IMR-90 (cell line): ENCODE measurements at places on chromosomes 16 and 17.

GRCh38 chr17:72101526-72101925 is 19.3 kb upstream of the SOX9 start:
- peak; percentile 47 for DNase-seq

DNA sequence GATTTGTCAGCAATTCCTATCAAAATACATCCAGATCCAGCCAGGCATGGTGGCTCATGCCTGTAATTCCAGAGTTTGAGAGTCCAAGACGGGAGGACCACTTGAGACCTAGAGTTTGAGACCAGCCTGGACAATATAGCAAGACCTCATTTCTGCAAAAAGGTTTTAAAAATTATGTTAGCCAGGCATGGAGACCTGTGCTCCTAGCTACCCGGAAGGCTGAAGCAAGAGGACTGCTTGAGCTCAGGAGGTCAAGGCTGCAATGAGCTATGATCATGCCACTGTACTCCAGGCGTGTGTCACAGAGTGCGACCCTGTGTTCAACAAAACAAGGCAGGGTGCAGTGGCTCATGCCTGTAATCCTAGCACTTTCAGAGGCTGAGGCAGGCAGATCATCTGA is 215.2 kb downstream of the CPPED1 start:
- DNase-seq: no peak

DNA sequence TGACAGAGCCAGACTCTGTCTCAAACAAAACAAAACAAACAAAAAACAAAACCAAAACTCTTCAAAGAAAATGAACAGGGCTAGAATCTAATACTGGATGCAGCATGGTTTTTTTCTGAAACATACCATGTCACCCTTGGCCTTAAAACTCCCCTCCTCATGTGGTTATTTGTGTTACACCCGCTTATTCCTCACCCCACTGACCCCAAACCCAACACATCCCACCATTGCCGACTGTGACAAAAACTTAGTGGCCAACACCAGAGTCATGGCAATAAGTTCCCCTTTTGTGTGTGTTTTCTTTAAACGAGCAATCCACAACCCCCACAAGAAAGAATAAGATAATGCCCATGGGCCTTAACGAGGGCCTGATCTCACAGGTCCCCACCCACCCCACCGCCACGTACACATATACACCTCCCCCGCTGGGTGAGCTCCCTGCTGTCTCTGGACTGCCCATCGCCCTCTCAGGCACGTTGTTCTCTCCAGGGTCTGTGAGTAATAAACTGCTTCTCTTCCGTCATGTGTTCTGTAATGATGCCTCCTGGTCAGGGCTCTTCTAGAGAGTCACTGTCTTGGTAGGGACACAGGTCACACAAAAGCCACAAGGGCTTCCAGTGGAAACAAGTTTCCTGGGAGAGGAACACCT is 16.8 kb upstream of the ENGASE start:
- DNase-seq: no peak

- no peak for DNase-seq
Measured at GRCh38 chr16:3152027-3152276, 17.1 kb downstream of the ZNF213 start.

DNA sequence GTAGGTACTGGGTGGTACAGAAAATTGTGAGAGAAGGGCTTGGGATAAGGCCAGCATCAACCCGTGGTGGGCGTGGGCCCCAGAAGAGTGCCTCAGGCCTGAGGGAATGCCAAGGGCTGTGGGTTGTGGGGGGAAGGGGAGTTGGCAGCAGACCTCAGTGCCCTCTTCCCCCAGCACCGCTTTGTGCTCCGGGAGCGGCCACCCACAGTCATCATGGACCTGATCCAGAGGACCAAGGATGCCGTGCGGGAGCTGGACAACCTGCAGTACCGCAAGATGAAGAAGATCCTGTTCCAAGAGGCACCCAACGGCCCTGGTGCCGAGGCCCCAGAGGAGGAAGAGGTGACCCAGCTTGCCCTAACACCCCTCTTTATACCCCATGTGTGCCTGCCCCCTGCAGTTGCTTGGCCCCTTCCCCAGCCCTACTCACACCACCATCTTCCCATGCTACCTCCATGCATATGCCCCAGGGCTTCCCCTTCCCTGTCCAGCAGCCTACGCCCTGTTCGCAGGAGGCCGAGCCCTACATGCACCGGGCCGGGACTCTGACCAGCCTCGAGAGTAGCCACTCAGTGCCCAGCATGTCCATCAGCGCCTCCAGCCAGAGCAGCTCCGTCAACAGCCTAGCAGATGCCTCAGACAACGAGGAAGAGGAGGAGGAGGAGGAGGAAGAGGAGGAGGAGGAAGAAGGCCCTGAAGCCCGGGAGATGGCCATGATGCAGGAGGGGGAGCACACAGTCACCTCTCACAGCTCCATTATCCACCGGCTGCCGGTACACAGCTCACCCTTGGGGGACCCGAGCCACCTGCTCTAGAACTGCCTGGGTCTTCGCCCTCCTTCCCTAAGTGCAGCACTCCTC is 9.1 kb downstream of the TAOK2 start:
- no peak for DNase-seq

- DNase-seq: peak; percentile 91
Measured at GRCh38 chr16:58638148-58639036, 8.8 kb upstream of the CNOT1 start.

DNA sequence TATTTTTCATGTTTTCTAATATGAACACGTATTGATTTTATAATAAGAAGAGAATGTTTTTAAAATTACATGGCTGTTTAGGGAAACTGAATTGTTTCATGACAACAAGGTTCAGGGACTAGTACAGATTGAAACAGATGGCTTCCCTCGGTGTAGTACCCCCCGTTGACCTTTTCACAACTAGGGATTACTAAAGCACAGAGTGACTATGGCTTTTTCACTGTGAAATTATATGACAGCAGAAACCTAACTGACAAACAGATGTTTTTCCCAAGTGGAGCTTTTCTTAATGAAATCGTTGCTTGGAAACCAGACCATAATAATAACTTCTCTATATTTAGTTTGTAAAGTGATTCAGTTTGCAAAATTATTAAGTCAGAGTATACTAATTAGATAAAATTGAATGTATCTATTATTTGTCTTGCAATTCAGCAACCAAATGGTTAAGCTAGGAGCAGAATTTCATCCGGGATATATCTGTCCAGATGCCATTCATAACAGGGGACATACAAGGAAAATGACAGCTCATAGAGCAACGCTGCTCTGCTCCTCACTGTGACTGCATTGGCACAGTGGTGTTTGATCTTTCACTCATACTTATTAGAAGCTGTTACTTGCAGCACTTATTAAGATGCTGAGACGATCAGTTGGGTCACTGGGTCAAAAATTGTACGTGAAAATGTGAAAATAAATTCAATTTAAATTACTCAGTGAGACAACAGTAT is 111.7 kb downstream of the TANGO6 start:
- no peak for DNase-seq

DNA sequence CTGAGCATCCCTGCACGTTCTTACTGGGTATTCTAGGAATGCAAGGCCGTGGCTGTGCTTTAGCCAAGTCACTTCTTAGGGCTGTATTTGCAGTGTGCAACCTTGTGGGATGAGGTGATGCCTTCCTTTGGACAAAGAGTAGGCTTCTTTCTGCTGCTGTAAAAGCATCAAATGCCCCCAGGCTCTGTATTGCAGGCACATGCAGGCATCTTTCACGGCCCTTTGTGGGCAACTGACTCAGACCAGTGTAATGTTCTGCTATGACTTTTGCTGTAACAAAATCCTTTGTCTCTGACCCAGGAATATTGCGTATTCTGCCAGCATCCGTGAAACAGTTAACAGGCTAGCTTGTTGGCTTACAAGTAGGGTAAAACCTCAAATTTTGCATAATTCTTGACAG is 30.9 kb upstream of the GCSH start:
- DNase-seq: peak; percentile 67

DNA sequence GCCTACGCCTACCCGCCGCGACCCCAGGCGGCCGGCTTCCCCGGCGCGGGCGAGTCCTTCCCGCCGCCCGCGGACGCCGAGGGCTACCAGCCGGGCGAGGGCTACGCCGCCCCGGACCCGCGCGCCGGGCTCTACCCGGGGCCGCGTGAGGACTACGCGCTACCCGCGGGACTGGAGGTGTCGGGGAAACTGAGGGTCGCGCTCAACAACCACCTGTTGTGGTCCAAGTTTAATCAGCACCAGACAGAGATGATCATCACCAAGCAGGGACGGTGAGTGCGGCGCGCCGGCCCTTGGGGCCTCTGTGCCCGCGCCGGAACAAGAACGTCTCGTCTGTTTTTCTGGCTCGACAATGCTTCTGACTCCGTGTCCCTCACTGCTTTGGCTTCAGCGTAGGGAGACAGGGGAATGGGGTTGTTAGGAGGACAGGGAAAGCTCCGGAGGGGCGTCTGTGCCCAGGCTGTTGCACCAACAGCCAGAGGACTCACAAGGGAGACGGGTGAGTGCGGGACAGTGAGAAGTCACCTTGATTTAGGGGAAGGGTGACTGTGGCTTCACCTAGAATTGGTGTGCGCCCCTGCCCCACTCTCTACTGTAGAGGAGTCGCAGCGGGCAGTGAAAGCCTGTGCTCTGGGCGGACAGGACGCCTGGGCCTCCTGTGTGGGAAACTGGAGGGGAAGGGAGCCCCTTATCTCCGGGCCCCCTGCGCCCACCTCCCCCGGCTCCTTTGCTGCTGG is 806 bp downstream of the TBX21 start:
- DNase-seq: no peak

- DNase-seq: no peak
Measured at GRCh38 chr16:873889-874288, 73.4 kb upstream of the GNG13 start.

DNA sequence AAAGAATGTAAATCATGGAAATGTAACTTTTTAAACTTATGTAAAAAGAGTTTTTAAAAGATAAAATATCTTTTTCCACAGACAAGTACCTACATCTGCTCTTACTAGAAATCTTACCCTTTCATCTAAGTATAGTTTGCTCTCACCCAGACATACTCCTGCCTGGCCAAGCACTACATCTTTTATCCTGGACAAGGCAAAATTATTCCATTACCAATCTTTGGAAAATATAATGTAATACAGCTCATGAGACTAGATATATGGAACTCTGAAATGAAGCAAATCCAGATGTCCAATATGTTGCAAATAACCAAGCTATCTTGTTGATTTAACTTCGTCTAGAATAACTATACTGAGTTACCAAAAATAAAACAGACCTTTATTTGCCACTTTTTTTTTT is 50.0 kb downstream of the VMP1 start:
- no peak for DNase-seq

DNA sequence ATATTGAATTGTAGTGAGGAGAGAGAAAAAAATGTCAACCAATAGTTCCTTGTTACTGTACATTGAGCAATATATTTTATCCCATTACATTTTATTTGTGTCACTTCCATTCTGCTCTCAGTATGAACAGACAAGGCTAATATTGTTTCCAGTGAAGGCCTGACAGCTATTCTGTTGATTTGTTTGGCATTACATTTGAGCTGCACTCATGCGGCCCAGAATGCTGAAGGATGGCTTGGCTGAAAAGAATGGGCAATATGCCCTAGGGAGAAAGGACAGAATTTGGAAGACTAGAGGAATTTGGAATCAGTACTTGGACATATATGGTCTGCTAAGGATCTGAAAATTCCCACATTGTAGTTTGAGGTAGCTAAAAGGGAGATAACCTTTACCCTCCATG is 1294.4 kb downstream of the CDH8 start:
- DNase-seq: no peak

GRCh38 chr17:9859781-9860180 is 34.1 kb downstream of the GLP2R start:
- no peak for DNase-seq

DNA sequence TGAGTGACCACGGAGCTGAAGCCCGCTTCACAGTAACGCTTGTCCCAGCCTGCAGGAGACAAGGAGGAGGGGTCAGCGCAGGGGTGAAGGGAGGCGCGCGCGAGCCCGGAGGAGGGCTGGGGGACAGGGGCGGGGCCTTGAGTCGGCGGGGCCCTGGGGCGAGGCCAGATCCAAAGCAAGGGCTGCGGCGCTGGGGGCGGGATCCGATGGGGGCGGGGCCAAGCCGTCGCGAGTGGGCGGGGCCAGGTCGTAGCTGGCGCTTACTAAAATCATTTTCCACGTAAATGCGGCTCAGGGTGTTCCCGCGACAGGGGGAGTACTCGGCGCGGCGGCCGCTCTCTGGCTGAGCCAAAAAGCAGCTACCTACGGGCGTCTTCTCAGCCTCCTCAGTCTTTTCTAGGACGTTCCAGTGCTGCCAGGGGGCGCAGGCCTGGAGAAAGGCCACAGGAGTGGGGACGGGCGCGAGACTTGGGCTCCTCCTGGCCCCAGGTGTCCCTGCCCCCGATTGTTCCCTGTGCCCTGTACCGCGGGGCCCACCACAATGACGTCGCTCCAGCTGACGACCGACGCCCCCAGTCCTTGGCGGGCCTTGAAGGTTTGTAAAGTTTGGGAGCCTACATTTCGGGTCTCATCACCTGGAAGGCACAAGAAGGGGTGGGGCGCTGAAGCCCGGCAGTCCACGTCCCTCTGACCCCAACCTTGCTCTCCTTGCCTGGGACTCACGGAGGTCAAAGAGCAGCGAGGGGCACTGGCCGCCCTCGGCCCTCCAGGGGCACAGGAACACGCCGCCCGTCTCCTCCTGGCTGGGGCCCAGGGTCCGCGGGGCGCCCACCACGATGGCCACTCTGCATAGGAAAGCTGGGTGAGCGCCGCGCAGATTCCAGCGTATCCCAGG is 3.9 kb downstream of the ITGA2B start:
- peak; percentile 55 for DNase-seq

GRCh38 chr16:86175816-86176215 is 276.9 kb downstream of the IRF8 start:
- DNase-seq: no peak

DNA sequence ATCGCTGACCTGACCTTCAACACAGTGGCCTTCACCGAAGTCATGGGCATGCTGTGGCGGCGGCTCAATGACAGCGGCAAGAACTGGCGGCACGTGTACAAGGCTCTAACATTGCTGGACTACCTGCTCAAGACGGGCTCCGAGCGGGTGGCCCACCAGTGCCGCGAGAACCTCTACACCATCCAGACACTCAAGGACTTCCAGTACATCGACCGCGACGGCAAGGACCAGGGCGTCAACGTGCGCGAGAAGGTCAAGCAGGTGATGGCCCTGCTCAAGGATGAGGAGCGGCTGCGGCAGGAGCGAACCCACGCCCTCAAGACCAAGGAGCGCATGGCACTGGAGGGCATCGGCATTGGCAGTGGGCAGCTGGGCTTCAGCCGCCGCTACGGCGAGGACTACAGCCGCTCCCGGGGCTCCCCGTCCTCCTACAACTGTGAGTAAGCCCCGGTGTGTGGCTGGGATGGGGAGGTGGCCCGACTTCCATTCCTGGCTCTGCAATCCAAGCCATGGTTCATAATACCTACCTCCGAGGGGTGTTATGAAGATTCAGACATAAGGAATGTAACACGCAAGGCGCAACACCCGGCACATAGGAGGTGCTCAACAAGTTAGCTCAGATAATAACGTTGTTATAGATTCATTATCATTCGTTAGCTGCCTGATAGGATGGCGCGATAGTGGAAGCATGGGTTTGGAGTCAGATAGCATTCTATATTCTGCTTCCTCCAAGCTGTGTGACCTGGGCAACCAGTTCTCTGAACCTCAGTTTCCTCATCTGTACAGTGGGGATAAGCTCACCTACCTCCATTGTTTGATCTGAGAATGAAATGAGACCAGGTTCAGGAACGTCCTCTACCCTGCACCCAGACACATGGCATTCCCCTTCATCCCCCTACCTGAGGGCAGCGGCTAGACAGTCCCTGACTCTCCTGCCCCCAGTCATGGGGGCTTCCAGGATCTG is 4.4 kb downstream of the EPN3 start:
- no peak for DNase-seq
